ENCODE measurements at places on chromosomes 7 and 10.

GRCh38 chr7:108452707-108453106 is 3.5 kb downstream of the NRCAM start:
- DNase-seq, result no peak

DNA sequence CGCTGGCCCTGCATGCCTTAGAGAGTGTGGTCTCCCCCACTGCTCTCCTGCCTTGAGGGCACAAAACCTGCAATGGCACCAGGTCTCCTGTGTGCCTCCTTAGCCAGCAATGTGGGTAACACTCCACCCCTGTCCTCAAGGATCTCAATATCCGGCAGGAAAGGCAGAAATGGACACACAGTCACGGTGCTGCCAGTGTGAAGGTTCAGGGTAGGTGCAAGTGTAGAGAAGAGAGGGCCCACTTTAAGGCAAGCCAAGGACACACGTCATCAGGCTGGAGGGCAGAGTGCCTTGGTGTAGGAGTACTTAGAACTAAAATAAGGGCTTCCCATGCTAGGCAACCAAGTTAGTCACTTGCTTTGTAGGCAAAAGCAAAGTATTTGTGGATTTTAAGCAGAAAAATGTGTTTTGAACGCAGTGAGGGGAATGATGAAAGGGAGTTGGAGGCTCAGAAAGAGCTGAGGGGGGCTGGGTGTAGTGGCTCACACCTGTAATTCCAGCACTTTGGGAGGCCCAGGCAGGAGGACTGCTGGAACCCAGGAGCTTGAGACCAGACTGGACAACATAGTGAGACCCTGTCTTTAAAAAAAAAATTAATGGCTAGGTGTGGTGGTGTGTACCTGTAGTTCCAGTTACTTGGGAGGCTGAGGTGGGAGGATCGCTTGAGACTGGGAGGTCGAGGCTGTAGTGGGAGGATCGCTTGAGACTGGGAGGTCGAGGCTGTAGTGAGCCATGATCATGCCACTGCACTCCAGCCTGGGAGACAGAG is 152.8 kb downstream of the ARHGAP21 start:
- no peak for DNase-seq

GRCh38 chr10:116944911-116945310 is 60.1 kb downstream of the SHTN1 start:
- DNase-seq, result no peak

- no peak for DNase-seq
Measured at GRCh38 chr7:41796331-41796730, 93.4 kb upstream of the INHBA start.

DNA sequence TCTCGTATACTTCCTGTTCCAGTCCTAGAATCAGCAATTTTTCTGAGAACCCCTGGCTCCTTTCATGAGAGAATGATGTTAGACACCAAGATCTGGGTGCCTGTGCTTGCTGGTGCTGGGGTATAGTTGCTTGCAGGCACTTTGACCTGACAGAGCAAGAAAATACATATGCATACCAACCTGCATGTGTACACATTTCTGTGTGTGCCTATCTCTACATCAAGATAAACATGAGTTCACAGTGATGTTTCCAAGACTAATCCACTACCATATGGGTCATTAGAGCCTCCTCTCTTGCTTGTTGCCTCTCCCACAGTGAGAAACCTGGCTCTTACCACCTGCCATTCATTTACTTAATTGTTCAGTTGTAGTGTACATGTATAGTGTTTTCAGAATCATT is 229.1 kb upstream of the IGFBP3 start:
- DNase-seq, result no peak

GRCh38 chr7:102376964-102377466 is 19.1 kb upstream of the PRKRIP1 start:
- DNase-seq, result no peak

DNA sequence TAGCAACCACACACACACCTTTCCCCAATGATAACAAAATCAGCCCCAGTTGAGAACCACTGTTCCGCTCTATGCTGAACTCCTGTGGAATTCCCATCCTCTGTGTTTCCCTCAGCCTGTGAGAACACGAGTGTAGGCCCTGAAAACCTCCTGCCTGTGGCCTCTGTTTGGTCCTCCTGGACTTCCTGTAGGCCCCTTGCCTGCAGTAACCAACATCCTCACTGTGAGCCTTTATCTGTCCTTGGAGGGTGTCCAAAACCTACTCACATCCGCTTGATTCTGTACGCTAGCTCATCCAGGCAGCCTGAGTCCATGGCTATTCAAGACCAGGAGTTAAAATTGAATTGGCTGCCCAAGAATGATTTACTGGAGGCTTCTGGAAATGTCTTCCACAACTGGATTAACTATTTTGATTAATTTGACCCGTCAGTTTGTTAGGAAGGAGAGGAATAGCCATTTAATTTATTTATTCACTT is 149.8 kb downstream of the AKR1D1 start:
- no peak for DNase-seq

DNA sequence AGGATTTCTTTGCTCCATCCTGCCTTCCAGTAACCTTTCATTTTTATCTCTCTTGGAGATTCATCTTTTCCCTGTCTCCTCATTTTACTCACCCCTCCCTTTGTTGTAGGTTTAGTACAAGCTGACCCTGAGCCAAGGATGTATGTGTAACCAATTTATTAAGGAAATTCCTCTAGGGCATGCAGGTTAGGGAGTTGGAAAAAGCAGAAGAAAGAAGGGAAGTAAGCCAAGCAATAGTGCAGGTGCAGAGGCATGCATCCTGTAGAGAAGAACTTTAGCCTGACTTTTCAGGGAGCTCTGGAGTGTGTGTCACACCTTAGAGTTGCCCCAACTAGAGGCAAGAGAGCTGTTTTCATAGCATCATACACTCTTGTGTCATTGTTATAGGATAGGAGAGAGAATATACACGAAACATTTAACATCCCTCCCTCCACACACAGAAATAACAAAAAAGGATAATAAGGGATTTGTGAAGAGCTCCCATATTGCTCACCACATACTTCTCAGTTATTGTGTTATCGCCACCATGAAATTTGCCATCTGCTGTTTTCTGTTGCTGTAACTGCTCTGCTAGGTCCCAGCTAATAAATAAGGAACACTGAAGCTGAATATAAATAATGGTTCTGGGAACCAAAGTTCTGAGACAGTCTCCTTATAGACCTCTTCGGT is 21.8 kb upstream of the SEMA3C start:
- DNase-seq, result no peak

DNA sequence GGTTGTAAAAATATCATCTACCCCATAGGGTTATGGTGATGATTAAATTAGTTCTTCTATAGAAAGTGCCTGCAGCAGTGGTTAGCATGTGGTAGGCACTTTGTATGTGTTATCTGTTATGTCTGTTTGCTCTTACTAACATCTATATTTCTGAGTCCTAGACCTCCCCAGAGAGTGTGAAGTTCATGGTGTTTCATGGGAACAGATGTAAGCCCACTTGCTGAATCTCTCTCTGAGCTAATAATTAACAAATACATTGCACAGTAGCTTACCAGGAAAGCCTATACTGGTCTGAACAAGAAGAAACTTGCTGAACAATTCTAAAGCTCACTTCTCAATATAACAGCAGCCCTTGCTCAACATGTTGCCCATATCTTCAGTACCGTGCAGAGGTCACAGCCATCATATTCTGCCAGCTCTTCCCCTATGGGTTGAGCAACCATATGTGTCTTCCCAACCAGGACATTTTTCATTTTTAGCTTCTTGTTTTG is 100.1 kb downstream of the NPSR1 start:
- DNase-seq, result no peak

DNA sequence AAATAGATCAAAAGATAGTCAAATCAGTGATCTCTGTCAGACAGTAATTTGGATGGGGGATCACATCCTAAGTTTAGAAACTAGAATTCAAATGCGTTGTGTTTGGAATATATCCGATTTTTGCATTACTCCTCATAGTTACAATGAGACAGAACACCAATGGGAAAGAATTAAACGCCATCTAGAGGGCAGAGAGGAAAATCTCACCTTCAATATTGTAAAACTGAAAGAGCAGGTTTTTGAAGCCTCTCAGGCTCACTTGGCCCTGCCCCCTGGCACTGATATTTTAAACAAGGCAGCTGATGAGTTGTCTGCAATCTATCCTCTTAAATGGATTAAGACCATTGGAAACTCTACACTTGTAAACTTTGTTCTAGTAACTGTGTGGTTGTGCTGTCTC is 17.7 kb downstream of the FRG2B start:
- no peak for DNase-seq

DNA sequence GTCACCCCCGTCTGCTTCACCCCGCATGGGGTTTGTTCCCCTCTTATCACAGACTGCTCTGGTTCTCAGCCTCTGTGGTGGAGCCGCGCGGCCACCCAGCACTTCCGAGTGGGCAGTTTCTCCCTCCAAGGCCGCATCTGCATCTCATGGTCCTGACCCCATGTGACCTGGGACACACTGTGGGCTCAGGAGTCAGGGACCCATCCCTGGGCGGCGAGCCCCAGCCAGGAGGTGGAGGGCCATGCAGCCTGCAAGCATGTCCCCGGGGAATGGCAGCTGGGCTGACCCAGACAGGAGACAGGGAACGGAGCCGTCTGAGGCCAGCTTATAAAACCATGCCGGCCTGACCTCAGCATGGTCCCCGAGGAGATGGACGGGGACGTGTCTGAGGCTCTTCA is 25.2 kb upstream of the TTYH3 start:
- DNase-seq, result no peak

DNA sequence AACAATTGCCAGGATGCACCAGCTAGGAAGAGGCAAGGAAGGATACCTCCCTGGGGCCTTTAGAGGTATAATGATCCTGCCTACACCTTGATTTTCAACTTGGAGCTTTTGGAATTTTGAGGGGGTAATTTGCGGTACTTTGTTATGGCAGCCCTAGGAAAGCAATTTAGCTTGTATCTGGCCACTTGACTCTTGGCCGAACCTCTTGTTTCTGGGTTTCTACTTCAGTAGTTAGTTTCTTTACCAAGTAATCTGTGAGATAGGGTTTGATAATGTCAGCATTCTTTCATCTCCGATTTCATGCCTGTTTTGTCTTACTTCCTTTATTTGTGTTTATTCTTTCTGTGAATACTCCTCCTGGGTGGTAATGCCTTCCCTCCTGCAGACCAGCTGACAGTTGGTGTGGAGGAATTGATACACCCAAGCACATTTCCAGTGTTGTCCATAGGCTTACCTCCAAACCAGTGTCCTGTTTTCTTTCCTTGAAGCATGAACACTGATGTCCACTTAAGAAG is 163.7 kb downstream of the SND1 start:
- no peak for DNase-seq

DNA sequence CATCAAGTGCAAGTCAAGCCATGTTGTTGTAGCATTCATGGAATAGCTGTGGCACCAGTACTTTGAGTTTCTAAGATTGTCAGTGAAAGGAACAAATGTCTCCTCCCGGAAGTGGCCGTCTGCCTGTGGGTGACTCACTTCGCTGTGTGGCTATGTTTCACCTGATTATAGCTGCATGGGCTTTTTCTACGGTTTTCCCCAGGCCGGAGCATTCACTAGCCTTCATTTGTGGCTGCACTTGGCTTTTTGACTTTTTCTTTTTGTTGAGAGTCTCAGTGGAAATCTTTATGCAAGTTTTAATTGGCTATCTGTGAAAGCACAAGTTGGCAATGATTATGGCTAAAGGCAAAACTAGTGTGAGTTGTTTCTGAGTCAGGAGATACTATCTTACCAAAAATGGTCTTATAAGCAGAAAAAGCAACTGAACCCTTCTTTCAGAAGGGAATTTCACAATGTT is 35.0 kb downstream of the SRI start:
- DNase-seq, result no peak

- DNase-seq, result no peak
Measured at GRCh38 chr10:11118686-11119085, 101.0 kb downstream of the CELF2 start.

DNA sequence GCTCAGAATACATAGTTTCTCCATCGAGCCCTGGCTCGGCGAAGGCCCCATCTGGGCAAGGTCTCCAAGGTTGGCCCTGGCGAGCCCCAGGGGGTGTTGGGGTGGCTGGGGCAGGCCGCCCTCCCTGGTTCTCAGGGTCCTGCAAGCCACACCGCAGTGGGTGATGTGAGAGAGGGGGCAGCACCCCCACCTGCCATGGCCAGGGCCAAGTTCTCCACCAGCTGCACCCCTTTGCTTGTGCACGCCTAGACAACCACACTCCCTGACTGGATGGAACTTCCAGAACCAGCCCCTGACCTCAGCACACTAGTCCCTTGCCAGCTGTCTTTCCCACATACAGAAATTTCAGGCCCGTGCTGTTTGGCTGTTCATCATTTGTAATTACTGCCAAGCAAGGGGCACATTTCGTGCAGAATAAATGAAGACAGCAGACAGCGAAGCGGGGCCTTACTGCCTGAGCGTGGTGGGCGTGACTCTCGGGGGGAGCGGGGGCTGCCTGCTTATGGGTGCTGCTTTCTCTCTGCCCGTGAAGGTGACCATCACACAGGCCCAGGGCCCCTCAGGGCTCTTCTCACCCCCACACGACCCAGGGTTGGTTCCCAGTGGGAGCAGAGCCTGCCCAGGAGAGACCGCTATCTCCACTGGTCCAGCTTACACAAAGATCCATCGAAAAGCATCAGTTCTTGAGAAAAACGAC is 85.9 kb downstream of the ADARB2 start:
- no peak for DNase-seq

- DNase-seq, result no peak
Measured at GRCh38 chr10:131512852-131513251, 201.3 kb upstream of the TCERG1L start.

- DNase-seq, result no peak
Measured at GRCh38 chr10:127013691-127014473, 108.7 kb downstream of the DOCK1 start.

- DNase-seq, result no peak
Measured at GRCh38 chr7:19369806-19370205, 224.6 kb upstream of the FERD3L start.

DNA sequence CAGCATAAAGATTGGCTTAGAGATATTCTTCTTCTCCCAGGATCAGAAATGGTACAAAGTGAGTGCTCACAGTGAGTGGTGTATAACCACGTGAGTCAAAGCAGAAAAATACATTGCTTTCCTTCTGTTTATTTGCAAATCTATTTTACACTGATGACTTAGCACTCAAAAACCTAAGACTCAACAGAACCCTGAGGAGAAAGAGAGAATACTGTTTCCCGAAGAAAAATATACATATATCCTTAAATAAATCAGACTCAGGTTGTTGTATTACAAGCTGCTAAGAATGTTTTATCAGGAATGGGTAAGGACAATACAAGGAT is 48.7 kb downstream of the ODAD2 start:
- DNase-seq, result no peak

DNA sequence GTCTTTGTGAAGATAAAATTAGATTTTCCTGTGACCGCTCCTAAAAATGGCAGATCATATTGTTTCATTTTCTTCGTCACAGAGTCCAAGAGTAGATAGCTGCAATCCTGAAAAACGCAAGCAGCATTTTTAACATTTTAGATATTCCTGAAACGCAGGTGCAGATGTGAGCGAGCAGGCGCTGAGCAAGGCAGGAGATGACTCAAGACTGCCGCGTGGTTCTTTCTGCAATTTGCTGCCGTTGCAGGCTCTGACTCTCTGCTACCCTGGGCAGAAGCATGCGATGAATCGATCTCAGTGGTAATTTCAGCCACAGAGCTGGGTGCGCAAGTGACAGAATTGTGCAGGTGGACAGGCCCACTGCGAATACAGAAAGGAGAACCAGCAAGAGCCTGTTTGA is 331.9 kb downstream of the ACTR3B start:
- DNase-seq, result no peak

GRCh38 chr10:46522295-46523118 is 34.0 kb downstream of the GPRIN2 start:
- DNase-seq, result no peak

Data from CD4-positive, alpha-beta T cell (primary cell).